Brain (organoid and tissue), 16 donors: ENCODE measurements at places on chromosomes 12 and 14.

- DNase-seq: no peak
Measured at GRCh38 chr14:74514471-74514941, 20.9 kb downstream of the ISCA2 start.

DNA sequence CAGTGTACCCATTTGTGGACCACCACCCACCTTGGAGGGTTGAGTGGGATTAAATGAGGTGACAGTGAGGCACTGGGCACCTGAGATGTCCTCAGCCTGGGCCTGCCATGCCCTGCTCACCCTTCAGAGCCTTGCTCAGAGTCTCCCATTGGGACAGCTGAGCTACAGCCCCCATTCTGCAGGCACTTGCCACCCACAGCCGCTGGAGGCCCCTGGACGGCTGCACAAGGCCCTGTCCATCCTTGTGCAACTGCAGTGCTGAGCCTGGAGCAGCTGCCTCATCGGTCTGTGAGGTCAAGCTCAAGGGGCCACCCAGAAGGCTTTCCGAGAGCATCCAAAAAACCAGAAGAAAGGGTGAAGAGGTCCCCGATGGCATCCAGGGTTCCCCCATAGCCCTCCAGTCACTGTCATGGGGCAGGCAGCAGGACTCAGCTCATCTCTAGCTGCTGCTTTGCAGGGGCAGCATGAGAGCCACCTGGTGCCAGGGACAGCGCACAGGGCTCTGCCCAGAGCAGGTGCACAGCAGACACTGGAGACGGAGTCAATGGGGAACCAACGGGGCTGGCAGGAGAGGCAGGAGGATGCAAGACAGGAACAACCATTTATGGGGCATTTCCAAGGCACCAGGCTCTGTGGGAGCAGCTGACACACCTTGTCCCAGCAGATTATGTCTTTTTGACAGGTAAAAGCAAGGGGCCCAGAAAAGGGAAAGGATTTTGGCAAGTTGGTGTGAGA is 84.6 kb downstream of the ARL6IP4 start:
- no peak for DNase-seq

DNA sequence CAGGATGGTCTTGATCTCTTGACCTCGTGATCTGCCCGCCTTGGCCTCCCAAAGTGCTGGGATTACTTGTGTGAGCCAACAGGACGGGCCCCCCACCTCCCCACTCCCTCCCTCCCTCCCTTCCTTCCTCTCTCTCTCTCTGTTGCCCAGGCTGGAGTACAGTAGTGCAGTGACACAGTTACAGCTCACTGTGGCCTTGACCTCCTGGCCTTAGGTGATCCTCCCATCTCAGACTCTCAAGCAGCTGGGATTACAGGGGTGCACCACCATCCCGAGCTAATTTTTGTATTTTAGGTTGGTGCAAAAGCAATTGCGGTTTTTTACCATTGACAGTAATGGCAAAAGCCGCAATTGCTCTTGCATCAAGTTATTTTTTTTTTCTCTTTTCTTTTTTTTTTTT is 19.2 kb upstream of the ANAPC5 start:
- no peak for DNase-seq

- no peak for DNase-seq
Measured at GRCh38 chr12:52674433-52674775, 5.8 kb downstream of the KRT1 start.

DNA sequence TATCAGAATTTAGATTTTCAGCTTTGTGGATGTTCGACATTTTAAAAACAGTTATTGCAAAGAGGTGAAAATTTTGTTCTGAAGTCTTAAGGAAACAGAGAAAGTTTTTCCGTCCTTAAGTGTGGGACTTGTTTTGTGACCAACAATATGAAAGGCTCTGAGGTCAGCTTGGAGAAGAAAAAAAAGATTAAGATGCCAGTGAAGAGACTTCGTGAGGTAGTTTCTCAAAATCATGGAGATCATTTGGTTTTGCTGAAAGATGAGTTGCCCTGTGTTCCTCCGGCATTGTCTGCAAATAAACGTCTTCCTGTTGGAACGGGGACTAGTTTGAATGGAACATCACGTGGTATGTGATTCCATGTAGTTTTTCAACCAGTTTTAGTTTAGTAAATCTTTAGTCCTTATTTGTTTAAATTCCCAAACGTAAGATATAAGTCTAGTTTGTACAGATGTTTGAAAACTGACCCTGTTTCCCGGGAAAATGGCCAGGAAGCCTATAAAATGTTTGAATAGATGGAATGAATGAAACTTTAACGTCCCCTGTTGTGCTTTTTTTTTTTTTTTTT is 682 bp downstream of the KIAA0586 start:
- peak; percentile 53 for DNase-seq

- DNase-seq: no peak
Measured at GRCh38 chr12:7351177-7351576, 47.3 kb downstream of the ACSM4 start.

DNA sequence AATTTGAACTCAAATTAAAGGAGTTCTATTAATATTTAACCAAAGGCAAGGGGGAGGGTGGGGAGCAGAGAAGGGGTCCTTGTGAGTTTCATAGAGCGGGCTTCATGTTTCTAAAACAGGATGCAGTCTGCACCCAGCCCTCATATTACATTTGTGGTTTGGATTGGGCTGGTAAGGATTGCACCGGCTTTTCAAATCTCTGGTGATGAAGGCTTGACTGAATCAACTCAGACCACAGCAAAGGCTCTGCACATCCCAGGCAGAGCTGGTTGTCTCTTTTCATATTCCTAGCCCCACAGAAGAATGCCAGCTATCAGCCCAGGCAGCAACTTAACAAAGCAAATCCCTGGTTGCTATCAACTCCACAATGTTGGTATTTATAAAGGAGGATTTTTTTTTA is 1221.4 kb downstream of the VRK1 start:
- DNase-seq: no peak

GRCh38 chr12:25708661-25709060 is 155.6 kb upstream of the LMNTD1 start:
- no peak for DNase-seq

DNA sequence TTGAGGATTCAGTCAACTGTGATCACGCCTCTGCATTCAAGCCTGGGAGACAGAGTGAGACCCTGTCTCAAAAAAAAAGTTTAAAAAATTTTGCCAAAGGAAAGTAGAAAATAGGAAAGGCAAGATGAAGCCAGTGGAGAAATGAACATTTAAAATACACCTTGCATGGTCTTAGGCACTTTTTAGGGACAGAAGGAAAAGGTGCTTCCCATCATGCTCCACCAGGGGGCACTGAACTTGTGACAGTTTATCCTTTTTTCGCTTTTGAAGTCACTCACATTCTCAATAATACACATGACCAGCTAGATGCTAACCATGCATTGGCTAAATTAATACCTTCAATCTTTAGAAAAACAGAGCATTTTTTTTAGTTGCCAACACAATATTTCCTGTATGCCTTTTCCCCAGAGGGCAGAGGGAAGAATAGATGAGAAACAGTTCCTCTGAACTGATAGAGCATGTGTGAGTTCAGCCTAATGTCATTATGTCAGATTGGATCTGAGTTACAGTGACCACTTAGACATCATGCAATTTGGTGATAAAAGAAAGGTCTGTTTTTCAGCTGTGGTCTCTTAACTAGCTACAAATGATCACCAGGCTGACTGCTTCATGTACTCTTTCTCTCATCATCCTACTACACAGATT is 221.8 kb upstream of the SSTR1 start:
- DNase-seq: peak; percentile 45

DNA sequence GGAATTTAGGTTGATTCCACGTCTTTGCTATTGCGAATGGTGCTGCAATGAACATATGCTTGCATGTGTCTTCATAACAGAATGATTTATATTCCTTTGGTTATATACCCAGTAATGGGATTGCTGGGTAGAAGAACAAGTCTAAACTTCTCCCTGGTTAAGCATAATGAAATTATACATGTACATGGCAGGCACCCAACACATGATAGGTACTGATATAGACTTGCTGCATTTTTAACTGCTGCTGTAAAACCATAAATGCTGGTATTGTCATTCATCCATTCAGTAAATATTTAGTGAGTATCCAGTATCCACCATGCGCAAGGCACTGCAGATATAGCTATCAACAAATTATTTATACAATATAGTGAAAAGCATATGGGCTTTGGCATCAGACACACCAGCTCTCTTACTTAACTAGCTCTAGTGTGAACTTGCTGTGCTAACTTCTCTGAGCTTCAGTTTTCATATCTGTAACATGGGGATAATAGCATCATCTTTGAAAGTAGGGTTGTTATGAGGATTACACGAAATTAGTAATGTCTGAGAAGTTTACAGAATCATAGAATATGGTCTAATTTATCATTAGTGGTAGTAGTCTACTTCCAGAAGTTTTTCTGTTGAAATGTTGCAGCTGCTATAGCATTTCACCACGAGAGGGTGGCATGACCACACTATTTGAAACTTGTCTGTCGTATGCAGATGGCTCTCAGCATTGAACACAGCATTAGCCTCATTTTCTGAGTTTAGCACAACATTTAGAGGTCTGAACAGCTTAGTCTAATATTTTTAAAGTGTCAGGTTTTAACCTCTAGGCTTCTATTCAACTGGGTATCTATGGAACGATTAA is 32.0 kb upstream of the SEL1L start:
- peak; percentile 75 for DNase-seq

- DNase-seq: no peak
Measured at GRCh38 chr14:99393059-99393655, 87.5 kb downstream of the SETD3 start.

- no peak for DNase-seq
Measured at GRCh38 chr14:99758872-99759545, 34.2 kb upstream of the EML1 start.

GRCh38 chr12:99259040-99259934 is 388.3 kb upstream of the GARIN6 start:
- DNase-seq: peak; percentile 84

DNA sequence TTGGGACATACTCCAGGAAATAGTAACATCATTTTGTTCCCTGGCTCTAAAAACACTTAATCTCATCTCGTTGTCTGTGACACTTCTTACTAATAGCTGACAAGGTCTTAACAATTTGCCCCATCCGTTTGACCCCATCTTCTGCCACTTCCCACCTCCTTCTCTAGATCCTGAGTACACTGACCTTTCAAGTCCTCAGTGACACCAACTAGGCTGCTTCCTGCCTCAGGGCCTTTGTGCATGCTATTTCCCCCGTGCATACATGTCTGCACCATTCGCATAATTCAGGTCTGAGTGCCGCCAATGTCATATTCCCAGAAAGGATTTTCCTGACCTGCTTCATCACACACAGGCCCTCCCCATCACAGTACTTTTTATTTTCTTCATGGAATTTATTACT is 70.6 kb upstream of the CCND2 start:
- DNase-seq: no peak

GRCh38 chr12:131631230-131631629 is 79.7 kb upstream of the SFSWAP start:
- DNase-seq: no peak

DNA sequence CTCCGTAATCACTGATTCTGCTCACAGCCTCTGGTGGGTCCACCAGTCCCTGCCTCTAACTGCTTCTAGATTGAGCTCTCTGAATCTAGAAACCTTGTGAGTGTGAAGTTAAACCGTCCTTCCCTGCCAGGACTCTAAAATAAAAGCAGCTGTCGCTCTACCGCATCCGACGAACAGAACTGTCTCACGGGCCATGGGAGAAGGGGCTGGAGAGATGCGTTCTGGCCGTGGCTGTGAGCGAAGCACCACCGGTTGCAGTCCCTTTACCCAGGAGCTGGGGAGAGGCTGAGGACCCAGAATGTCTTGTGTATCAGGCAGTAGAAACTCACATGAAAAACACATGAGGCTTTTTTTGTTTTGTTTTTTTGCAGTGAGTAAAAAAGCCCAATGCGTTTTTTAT is 159.6 kb downstream of the PIWIL1 start:
- DNase-seq: no peak

DNA sequence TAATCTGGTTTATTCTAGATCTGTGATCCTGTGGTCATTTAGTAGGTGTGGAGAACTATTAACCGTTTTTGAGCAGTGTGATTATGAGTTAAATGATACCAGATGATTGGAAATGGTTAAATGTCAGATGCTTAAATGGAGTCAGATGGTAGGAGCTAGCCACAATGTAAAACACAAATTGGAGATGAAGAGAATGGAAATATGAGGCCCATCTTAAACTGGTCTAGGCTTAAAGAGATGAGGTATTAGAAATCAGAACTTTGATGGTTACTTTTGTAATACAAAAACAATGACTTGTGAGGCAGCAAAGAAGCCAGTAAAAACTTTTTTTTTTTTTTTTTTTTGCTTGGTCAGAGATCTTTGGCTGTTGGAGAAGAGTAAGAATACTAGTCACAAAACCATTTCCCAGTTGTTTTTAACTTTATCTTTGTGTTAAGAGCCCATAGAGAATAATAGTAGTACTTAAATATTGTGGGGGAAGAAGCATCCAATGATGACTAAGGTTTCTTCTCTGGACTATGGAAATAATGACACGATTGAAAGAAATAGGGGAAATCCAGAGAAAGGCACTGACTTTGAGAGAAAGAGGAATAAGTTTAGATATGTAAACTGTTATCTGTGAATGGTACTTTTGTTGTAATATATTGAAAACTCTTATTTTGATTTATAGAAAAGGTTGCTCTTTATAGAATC is 95.9 kb downstream of the WNK1 start:
- no peak for DNase-seq

GRCh38 chr12:12008931-12009611 is 61.7 kb upstream of the BCL2L14 start:
- no peak for DNase-seq

- no peak for DNase-seq
Measured at GRCh38 chr14:52961060-52961639, 10.3 kb upstream of the FERMT2 start.

DNA sequence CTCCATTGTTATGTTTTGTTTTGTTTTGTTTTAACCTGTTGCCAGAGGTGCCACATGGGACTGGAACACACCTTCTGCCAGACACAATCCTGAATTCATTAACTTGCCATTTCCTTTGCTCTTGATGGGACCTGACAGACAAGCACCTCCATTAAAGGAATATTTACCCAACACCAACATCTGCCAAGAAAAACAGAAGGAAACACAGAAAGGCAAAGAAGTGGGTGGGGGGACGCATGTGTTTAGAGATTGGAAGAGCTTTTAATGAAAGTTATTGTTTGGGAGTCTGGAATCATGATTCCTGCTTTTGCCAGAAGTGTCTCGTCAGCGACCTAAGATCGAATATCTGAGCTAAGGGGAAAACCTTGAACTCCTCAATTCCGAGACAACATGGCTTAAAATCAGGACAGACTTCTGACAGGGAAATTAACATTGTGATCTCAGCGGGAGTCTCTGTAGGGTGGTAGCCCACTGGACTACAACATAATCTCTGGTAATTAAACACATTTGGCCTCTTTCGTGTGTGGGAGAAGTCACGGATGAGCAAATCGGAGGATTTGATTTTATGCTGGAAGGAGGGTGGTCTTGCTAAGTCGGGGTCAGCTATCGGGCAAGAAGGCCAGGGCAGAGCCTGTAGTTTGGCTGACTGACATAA is 210.4 kb upstream of the FAR2 start:
- DNase-seq: no peak

DNA sequence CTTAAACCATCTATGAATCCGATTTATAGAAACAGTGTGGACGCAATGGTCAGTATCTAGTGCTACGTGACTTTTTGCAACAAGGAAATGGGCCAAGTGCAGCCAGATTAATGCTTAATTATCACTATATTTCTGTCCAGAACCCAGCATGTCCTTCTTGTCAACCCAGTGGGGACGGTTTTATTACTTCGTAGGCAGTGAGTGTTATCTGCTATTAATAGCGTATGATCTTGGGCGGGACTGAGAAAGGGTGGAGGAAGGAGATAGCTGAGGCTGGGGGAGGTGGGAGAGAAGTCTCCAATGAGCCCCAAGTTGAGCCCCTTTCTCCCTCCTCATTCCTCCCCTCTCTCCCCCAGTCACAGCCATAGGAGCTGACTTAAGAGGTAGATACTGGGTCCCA is 59.7 kb upstream of the FAM222A start:
- no peak for DNase-seq
